LHCN-M2 (cell line): ENCODE measurements at places on chromosomes 12 and 14. TPM values are rescaled to one million over a fixed set of nuclear protein-coding genes. Genes with fewer than 3 reads are reported as not detected.
A peak's percentile ranks its signal among the peaks of the same experiment; 100 is the strongest.

PIWIL1 gene
- total RNA-seq, result not detected in 2 replicates

- no peak for DNase-seq
Observed at GRCh38 chr12:14961466-14962152, at the start of gene ARHGDIB. Gene ARHGDIB (minus strand): TSS chr12:14961601. CDS start chr12:14950712, 10,889 bp downstream.

- DNase-seq, result no peak
Observed at GRCh38 chr12:70571705-70572268, 65.4 kb downstream of the PTPRB start.

- no peak for DNase-seq
Observed at GRCh38 chr14:83491091-83491490, 1957.4 kb upstream of the SEL1L start.

KLRC1 gene
- not detected in 2 replicates for total RNA-seq

DNA sequence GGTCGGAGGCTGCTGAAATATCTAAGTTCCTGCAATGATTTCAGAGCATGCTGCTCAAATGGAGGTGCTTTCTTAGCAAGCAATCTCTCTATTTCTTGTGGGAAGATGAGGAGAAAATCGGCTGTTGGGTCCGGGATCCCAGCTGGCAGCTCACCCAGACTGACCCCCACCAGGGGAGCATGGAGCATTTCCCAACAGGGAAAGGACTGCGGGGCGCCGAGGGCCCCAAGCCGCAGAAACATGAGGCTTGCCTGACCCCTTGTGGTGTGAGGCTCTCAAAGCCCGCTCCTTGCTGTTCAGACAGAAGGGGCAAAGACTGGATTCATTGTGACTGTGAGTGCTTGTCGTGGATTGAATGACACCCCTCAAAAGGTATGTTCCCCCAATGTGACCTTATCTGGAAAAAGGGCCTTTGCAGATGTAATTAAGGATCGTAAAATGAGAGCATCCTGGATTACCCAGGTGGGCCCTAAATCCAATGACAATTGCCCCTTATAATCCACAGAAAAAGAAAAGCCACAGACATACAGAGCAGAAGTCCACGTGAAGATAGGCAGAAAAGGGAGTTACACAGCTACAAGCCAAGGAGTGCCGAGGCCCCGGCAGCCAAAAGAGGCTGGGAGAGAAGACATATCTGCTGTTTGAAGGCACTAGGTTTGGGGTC is 116.3 kb upstream of the VASH1 start:
- peak; percentile 9 for DNase-seq

TAS2R14 gene
- total RNA-seq, result 1.7 and 1.8 TPM in 2 replicates

GRCh38 chr14:53793790-53794505 is 162.7 kb downstream of the BMP4 start:
- DNase-seq, result peak; percentile 12
